Upper lobe of left lung (tissue), 6 donors: ENCODE measurements at places on chromosomes 12 and 14. TPM values are rescaled to one million over a fixed set of nuclear protein-coding genes. Genes with fewer than 3 reads are reported as not detected.

DNA sequence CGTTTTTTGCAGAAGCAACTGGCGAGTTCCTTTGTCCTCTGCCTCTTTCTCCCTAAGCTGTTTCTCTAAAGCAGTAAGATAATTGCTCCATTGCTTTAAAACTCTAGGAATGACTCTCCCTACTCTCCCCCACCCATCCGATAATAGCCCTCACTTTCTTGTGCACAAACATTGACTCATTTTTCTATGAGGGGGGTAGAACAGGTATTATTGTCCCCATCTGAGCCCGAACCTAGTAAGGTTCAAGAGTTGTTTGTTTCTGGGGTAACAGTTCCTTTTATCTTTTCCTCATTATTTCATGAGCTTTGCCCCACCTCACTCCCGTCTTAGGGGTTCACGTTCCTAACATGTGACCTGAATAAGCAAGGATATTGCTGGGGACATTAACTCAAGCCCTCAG lies 190.6 kb downstream of the EMP1 start:
- H3K4me1 ChIP-seq = no peaks in the 10 kb centered on the region
- no peaks in the 10 kb centered on the region for H3K36me3 ChIP-seq
- no peak for DNase-seq
- no peaks in the 10 kb centered on the region for H3K27me3 ChIP-seq
- no peak overlapping the region for H3K27ac ChIP-seq

DNA sequence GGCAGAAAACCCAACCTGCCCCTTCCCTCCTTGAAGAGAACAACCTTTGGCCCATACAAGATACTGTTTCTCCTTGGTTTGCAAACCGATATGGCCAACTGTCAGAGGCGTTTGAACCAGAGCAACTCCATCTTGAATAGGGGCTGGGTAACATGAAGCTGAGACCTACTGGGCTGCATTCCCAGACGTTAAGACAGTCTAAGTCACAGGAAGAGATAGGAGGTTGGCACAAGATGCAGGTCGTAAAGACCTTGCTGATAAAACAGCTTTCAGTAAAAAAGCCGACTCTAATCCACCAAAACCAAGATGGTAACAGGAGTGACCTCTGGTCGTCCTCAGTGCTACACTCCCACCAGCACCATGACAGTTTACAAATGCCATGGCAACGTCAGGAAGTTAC lies 42.7 kb upstream of the TMEM132C start:
- H3K27ac ChIP-seq = no peak overlapping the region
- no peaks in the 10 kb centered on the region for H3K27me3 ChIP-seq

DNA sequence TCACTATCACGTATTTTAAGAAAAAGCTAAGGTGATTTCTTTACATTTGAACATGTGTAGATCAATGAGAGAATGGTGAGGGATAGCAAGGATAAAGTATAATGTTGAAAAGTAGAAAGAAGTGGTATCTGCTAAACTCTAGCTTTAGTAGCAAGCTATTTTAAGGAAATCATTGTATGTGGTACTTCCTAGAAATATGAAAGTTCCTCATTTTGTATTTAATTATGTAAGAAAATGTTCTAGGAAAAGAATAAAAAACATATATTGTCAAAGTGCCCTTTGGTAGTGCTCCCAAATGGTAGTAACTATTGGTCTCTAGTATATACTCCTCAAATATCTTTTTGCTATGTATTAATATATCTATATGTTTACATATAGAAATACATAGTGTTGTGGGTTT lies 35.7 kb downstream of the RAB21 start:
- H3K27ac ChIP-seq = no peak overlapping the region
- H3K4me3 ChIP-seq = no peak overlapping the region
- peaks cover 13% of the 10 kb centered on the region for H3K4me1 ChIP-seq
- no peaks in the 10 kb centered on the region for H3K27me3 ChIP-seq

- DNase-seq = no peak
- no peaks in the 10 kb centered on the region for H3K27me3 ChIP-seq
- peaks cover 29% of the 10 kb centered on the region for H3K36me3 ChIP-seq
- no peak overlapping the region for H3K27ac ChIP-seq
- no peaks in the 10 kb centered on the region for H3K4me1 ChIP-seq
These were observed 9.6 kb upstream of the ISM2 start for GRCh38 chr14:77508249-77508648.

DNA sequence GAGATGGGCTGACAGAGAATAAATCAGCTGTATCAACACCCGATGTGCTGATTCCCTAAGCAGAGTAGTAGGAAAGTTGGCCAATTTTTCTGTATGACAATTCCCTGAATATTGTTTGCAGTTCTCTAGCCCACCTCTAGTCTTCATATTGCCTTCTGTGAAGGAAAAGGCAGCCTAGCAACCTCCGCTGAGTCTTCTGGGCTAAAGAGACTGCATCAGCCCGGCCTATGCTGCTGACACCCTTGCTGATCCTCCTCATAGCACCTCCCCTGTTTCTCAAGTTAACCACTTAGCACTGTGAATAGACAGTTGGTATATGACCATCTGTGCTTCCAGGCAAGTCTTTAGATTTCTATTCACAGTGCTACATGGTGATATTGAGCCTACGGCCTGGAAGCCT lies 161.1 kb upstream of the EGLN3 start:
- H3K27me3 ChIP-seq = no peaks in the 10 kb centered on the region
- no peak for DNase-seq

DNA sequence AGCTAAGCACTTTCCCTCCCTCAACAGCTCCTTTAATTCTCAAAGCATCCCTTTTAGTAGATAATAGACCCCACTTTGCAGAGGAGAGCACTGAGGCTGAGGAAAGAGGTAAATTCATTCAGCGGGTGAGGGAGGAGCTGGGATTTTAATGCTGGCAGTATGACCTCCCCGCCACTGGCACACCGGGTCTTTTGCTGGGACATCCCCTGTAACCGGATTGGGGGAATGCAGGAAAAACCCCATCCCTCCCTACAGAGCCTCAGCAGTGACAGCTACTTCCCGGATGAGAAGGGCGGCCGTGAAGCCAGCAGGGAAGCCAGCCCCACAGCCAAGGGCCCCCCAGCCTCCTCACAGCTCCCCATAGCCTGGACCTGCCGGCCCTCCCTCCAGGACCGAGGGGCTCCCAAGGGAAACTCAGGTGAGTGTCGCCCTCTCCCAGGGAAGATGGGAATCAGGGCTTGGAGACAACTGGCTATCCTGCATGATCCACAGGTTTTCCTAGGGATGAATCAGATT lies 12.1 kb downstream of the ZBTB39 start:
- H3K36me3 ChIP-seq = no peaks in the 10 kb centered on the region
- DNase-seq = no peak
- H3K4me3 ChIP-seq = no peak overlapping the region
- H3K4me1 ChIP-seq = peaks cover 31% of the 10 kb centered on the region

- no peak overlapping the region for H3K4me3 ChIP-seq
- H3K27ac ChIP-seq = peak overlapping the region; percentile 80
- DNase-seq = no peak
These were observed 1.7 kb downstream of the PRPF40B start for GRCh38 chr12:49624921-49625577.

GRCh38 chr14:105581551-105582341 lies 55.4 kb downstream of the TMEM121 start:
- no peak overlapping the region for H3K4me3 ChIP-seq
- H3K36me3 ChIP-seq = no peaks in the 10 kb centered on the region
- no peak overlapping the region for H3K27ac ChIP-seq
- no peak for DNase-seq

- H3K4me1 ChIP-seq = no peaks in the 10 kb centered on the region
- H3K4me3 ChIP-seq = no peak overlapping the region
- no peaks in the 10 kb centered on the region for H3K36me3 ChIP-seq
- no peaks in the 10 kb centered on the region for H3K27me3 ChIP-seq
- H3K27ac ChIP-seq = no peak overlapping the region
These were observed 212.8 kb upstream of the KITLG start for GRCh38 chr12:88793096-88793495.

- no peak overlapping the region for H3K27ac ChIP-seq
- no peaks in the 10 kb centered on the region for H3K36me3 ChIP-seq
- no peak for DNase-seq
- H3K27me3 ChIP-seq = no peaks in the 10 kb centered on the region
- H3K4me3 ChIP-seq = no peak overlapping the region
These were observed 501.0 kb downstream of the RERGL start for GRCh38 chr12:17588968-17589367.

- H3K27me3 ChIP-seq = no peaks in the 10 kb centered on the region
- no peak overlapping the region for H3K4me3 ChIP-seq
- no peaks in the 10 kb centered on the region for H3K4me1 ChIP-seq
- H3K36me3 ChIP-seq = no peaks in the 10 kb centered on the region
These were observed 222.7 kb downstream of the MSRB3 start for GRCh38 chr12:65501093-65501621.

DNA sequence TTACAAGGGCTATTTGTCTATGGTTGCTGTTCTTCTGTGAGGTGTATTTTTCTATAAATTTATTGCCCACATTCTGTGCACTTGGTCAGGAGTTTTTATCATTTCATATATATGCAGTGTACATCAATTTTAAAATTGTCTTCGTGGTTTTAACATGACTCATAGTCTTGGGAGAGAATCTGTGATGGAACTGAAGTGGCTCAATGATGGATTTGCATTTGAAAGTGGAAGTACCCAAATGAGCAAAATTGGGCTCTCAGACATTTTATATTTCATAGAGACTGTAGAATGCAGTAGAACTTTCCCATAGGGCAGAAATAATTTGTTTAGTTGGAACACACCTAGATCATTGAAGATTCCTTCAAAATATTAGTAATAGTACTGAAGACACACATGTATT lies 1.9 kb upstream of the SCFD1 start:
- no peak overlapping the region for H3K27ac ChIP-seq
- DNase-seq = no peak
- H3K27me3 ChIP-seq = no peaks in the 10 kb centered on the region
- no peaks in the 10 kb centered on the region for H3K36me3 ChIP-seq
- H3K4me3 ChIP-seq = no peak overlapping the region

GRCh38 chr12:88580051-88580871 lies at the start of gene KITLG:
Gene KITLG (minus strand): TSS chr12:88580471. CDS start chr12:88580278, 193 bp downstream.
- H3K4me1 ChIP-seq = peaks cover 20% of the 10 kb centered on the region
- peak within 1 kb of the TSS; percentile 89 for H3K27ac ChIP-seq
- no peaks in the 10 kb centered on the region for H3K27me3 ChIP-seq
- H3K36me3 ChIP-seq = no peaks in the 10 kb centered on the region

GRCh38 chr12:103036581-103037214 lies 79.2 kb downstream of the ASCL1 start:
- no peak overlapping the region for H3K4me3 ChIP-seq
- H3K36me3 ChIP-seq = no peaks in the 10 kb centered on the region
- no peaks in the 10 kb centered on the region for H3K4me1 ChIP-seq
- H3K27ac ChIP-seq = no peak overlapping the region
- no peak for DNase-seq

DNA sequence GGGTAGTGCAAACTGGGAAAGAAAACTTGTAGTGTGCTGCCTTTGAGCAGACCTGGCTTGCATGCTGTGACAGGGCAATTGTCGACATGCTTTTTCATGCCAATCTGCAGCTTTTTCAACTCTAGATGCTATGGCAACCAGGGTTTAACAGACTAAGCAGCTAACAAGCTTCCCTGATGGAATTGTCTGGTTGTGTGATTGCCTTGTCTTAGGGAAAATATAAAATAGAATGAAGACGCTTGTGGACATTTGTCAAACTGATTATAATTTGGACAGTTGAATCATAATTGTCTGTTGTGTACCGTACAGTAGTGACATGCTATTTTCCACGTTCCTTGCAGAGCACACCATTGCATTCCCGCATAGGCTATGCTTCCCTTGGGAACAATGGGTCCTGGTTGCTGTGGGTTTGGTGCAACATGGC lies 113.0 kb downstream of the FOXG1 start:
- H3K4me3 ChIP-seq = no peak overlapping the region
- no peaks in the 10 kb centered on the region for H3K27me3 ChIP-seq
- no peaks in the 10 kb centered on the region for H3K36me3 ChIP-seq
- DNase-seq = no peak
- H3K27ac ChIP-seq = no peak overlapping the region
- no peaks in the 10 kb centered on the region for H3K4me1 ChIP-seq

DNA sequence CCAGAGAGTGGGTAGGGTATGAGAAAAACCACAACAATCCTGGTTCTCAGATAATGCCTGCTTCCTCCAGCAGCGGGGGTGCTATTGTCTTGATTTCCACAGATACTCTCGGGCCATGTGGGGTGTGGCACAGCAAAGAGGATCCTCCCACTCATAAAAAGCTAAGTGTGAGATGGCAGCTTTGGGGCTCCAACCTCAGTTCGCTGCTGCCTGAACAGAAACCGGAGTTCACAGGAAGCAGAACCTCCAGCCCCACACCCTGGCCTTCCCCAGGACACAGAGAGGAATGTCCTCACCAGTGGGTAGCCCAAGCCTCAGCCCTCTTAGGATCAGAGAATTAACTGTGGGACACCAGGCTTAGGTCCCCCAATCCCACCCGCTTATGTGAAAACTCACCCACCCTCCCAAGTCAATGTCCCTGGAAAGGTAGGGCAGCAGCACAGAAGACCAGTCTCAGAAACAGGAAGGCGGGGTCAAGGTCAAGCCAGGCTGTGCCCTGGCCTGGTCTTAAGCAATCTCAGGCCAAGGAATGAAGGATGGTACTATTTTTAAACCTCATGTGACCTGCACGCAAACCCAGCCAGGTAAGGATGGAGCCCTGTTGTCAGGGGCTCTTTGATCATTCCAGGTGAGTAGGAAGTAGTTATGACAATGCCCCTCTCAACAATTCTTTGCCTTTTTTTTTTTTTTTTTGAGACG lies 9.0 kb downstream of the KCTD10 start:
- H3K4me3 ChIP-seq = no peak overlapping the region
- H3K4me1 ChIP-seq = peaks cover 64% of the 10 kb centered on the region
- DNase-seq = no peak
- peak overlapping the region; percentile 61 for H3K27ac ChIP-seq

DNA sequence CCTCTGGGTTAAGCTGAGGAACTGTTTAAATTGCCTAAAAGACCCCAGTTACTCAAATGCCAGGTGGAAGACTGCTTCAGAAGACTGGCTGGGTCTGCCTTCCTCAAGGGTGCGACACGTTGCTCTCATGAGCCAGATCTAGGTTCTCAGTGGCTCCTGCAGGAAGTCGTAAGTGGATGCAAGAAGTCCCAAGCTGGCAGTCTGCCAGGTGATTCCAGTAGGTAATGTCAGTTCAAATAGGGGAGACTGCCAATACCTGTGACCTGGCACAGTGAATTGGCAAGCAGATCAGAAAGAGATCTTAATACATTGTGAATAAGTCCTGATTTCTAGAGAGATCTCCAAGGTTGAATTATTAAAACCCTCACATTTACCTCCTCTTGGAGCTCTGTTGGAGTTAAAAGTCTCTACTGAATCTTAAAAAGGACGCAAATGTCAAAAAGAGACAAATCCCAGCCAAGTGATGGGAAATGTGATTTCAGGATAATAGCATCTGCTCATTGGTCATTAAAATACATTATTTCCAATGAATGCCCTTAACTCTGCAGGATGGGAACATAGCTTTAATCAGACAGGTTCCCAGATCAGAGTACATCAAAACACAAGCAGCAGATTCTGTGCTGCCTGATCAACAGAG lies 98.8 kb upstream of the FRMD6 start:
- H3K27me3 ChIP-seq = no peaks in the 10 kb centered on the region
- no peaks in the 10 kb centered on the region for H3K36me3 ChIP-seq
- H3K4me3 ChIP-seq = no peak overlapping the region
- no peaks in the 10 kb centered on the region for H3K4me1 ChIP-seq

GRCh38 chr14:74846168-74846567 lies 29.8 kb downstream of the PROX2 start:
- H3K4me1 ChIP-seq = no peaks in the 10 kb centered on the region
- no peak overlapping the region for H3K27ac ChIP-seq
- no peaks in the 10 kb centered on the region for H3K27me3 ChIP-seq
- H3K4me3 ChIP-seq = no peak overlapping the region
- H3K36me3 ChIP-seq = no peaks in the 10 kb centered on the region

The ADAM21 gene
- total RNA-seq = 0.39 TPM

The OR4E2 gene
- total RNA-seq = not detected

The LALBA gene
- total RNA-seq = not detected

The TEX22 gene
- total RNA-seq = 1.9 TPM

The DEGS2 gene
- 2.0 TPM for total RNA-seq

The TMED10 gene
- total RNA-seq = 314 TPM

The EPYC gene
- not detected for total RNA-seq

The ADGRD1 gene
- total RNA-seq = 102 TPM

The SLC5A8 gene
- total RNA-seq = 2.1 TPM

The LYZ gene
- 703 TPM for total RNA-seq

The FAM186B gene
- 0.34 TPM for total RNA-seq

The SRRM4 gene
- total RNA-seq = 0.33 TPM
